Naive thymus-derived CD8-positive, alpha-beta T cell (primary cell): ENCODE measurements at places on chromosomes 6 and 20. TPM values are rescaled to one million over a fixed set of nuclear protein-coding genes. Genes with fewer than 3 reads are reported as not detected.

Gene GATA5
- total RNA-seq: not detected

Gene RIN2
- 0.27 TPM for total RNA-seq

DNA sequence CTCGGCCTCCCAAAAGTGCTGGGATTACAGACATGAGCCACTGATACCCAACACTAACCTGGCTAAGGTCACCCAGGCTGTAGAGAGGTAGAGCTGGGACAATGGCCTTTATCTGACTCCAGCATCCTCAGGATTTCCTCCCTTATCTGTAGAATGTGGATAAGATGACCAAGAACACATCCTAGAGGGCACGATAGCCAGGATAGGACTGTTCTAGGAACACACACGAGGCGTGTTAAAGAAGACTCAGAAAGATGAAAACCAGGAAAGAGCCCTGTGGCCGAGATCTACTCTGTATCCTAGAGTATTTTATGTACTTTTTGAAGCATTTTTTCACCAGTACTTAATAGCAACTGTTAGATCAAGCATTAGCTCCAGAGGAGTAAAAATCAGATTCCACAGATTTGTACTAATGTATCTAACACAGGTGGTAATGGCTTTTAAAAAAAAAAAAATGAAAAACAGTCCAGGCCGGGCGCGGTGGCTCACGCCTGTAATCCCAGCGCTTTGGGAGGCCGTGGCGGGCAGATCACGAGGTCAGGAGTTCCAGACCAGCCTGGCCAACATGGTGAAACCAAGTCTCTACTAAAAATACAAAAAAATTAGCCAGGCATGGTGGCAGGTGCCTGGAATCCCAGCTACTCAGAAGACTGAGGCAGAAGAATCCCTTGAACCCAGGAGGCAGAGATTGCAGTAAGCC is 17.3 kb downstream of the PPP1R10 start:
- no peak for DNase-seq

- no peak for DNase-seq
Observed at GRCh38 chr6:48564036-48564820, 453.2 kb upstream of the PTCHD4 start.

GRCh38 chr6:106308985-106309384 is 16.6 kb downstream of the ATG5 start:
- DNase-seq: no peak

GRCh38 chr6:51459958-51460357 is 627.5 kb downstream of the PKHD1 start:
- DNase-seq: no peak

- no peak for DNase-seq
Observed at GRCh38 chr6:151733680-151734320, 73.7 kb upstream of the ESR1 start.

- DNase-seq: no peak
Observed at GRCh38 chr20:38866265-38867061, 59.8 kb upstream of the FAM83D start.

- DNase-seq: no peak
Observed at GRCh38 chr6:50707652-50708300, 5.5 kb upstream of the TFAP2D start.

DNA sequence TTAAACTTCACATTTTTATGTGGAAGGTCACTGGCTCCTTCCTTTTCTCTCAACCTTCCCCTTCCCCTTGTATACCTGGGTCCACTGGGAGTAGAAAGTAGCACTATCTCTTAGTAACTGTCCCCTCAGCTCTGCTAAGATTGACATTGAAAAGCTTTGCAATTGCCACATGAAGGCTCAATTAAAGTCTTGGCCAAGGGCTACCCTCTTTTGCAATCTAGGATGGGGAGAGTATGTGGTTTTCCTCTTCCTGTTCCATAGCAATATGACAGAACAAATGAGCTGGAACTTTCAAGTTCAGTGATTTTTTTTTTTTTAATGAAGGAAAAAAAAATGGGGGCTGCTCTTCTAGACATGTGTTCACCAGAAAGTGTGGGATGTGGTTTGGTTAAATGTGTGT is 37.1 kb downstream of the PROKR2 start:
- no peak for DNase-seq
